Mucosa of gallbladder (tissue), 1 donor: ENCODE measurements at places on chromosomes 1 and 21. TPM values are rescaled to one million over a fixed set of nuclear protein-coding genes. Genes with fewer than 3 reads are reported as not detected.

DNA sequence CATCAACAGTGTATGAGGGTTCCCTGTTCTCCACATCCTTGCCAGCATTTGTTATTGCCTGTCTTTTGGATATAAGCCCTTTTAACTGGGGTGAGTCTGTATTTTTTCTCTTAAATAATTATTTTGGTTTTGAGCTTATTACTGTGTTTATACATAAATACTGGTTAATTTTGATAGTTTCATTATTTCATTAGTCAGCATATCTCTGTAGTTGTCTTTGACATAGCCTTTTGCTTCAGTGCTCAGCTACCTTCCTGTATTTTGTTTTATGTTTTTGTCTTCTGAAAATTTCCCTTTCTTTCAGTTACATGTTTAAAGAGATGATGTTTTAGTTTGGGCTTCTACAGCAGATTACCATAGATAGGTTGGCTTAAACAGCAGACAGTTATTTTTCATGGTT lies 138.1 kb downstream of the XPR1 start:
- DNase-seq = no peak

- DNase-seq = no peak
Observed at GRCh38 chr1:201172326-201172725, 18.1 kb upstream of the TMEM9 start.

DNA sequence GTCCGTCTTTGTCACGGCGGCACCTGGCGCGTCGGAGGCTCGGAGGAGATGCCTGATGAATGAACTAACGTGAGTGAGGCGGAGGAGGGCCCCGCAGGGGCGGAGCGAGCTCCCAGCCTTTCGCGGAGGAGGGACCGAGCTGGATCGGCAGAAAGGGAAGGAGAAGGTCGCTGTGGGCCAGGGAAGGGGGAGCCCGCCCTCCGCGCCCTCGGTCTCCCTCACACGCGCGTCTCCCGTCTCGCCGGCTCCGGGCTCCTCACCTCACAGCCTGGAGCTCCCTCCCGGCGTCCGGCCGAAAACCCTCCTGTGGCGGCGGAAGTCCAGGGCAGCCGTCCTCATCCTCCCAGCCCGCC lies 519 bp downstream of the ZNF496 start:
- peak; percentile 74 for DNase-seq

The NECAP2 gene
- 46.4 TPM for total RNA-seq

- no peak for DNase-seq
Observed at GRCh38 chr1:95049935-95050334, 22.8 kb downstream of the ALG14 start.

GRCh38 chr1:32336591-32336932 lies 529 bp upstream of the MARCKSL1 start:
- no peak for DNase-seq

DNA sequence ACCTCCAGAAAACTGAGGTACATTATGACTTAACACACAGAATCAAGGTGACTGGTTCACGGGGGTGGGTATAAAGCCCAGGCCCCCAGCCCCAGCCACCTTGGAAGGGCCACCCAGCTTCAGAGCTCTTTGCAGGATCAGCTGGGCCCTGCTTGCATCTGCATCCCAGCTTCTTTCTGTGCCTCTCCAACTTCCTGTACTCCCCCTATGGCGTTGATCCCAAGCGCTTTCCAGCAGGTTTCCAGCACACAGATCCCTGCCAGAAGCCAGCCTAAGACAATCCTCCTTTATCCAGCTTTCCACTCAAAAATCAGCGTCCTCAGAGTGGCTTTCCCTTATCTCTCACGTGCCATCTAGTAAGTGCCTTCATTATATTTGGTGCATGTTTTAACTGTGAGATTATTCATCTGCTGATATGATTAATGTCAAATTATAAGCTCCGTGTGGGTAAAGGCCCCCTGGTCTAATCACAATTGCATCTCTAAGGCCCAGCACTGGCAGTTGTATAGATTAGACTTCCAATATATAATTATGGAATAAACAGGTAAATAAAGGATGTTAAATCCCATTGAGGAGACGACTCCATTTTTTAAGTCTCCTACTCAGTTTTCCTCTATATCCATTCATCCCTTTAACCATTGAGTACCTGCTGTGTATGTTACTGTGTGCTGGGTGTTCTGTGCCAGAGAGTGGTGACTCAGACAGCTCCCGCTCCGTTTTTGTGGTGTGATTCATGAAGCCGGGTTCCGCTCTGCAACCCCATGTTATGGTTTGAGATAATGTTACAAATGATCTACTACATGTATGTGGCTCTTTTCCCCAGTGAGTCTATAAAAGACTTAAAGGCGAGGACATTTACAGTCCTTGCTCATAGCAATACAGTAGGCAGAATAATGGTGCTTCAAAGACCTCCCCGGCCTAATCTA lies 387.6 kb downstream of the PCP4 start:
- no peak for DNase-seq

DNA sequence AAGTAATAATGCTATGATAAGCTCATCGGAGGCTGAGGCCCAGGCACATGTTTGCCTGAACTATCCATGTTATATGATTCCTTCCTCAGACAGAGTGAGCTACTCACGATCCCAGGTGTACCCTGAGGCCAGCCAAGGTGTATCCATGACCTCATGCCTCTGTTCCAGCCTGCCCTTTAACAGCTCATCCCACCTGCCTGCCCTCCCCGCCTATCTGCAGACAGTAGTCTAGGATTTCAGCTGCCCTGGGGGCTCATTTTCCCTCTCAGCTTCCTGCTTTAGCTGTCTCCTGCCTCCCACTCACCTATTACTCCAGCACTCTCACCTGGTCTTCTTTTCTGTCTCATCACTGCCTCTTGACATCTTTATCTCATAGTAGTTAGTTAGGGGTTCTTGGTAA lies 1.9 kb upstream of the IL24 start:
- no peak for DNase-seq

DNA sequence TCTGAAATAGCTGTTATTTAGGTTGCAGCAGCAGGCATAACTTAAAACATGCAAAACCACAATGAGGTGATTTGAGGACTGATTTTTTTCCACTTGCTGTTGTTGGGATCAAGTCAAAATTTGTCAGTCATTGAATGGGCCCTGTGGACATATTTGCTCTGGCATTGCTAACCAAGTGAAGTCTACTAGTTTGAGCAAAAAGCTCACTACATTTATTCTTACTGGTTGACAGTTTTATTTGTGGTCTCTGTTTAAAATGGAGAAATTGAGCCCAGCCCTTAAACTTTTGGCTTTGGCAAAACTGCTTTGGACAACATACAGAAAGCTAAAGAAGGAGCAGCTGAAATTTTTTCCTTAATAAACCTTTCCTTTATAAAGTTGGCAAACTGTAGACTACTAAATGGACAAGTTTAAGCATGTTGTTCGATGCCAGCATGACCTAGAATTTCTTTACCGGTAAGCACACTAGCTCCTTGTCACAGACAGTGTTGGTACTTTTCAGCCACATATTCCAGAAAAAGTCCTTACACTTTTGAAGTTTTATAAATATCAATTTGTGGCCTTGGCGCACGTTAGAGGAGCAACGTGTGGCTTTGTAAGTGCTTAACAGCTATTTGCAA lies 234.6 kb downstream of the USP25 start:
- DNase-seq = no peak

- no peak for DNase-seq
Observed at GRCh38 chr1:98035602-98036002, 114.8 kb upstream of the DPYD start.

DNA sequence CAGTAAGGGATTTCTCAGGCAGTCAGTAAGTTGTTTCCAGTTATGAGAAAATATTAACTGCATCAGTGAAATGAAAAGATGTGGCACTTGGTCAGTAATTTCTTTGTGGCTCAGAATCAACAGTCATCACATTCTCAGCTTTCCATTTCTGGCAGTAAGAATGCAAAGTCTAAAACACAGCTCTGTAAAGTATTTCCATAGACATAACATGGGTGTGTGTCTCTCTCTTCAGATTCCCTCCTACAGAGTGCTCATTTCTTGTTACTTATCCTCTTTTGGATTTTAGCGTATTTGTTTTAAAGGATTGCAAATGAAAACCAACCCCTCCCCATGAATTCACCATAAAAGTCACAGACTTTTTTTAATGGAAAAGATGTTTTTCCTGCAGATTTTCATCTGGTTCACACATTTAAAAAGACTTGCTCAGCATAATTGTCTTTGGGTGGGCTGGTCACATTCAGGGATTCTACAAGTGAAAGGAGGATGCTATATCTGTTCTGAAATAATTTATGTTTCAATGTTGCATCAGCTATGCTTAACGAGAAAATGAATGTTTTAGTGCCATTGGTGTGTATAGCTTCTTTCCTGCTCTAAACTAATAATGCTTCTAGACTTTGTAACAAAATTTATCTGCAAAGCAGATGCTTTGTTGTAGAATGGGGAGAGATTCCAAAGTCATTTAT lies 34.6 kb upstream of the CD55 start:
- DNase-seq = no peak

DNA sequence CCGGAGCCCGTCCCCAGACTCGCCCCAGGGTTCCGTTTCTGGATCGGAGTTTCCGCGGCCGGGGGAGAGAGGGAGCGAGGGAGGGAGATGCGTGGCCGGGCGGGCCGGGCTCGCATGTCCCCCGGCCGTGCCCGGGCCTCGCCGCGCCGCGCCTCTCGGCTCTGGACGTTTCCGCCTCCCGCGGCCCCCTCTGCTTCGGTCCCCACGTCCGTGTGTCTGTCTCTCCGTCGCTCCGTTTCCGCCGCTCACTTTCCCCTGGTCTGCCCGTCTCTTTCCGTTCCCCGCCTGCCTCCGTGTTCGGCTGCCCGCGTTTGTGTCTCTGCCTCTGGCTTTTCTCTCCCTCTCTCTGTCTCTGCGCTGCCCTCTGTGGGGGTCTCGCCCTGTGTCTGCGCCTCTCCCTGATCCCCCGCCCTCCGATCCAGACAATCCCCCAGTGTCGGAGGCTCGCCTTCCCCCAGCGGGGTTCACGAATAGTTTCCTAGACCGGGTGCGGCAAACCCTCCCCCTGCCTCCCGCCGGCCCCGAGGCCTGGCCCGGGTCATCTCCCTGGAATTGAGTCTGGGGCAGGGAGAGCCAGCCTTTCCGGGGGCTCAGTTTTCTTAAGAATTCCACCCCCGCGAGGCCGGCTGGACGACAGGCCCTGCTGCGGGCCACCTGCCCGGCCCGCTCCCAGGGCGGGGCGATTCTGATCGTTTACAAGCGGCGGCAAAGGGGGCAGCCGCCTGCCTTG lies 735 bp downstream of the NBL1 start:
- DNase-seq = no peak
